Esophagus squamous epithelium (tissue), 5 donors: ENCODE measurements at places on chromosomes 2 and 18. TPM values are rescaled to one million over a fixed set of nuclear protein-coding genes. Genes with fewer than 3 reads are reported as not detected.

GRCh38 chr2:220422676-220423075 is 795.2 kb downstream of the SLC4A3 start:
- no peaks in the 10 kb centered on the region for H3K36me3 ChIP-seq
- no peak overlapping the region for H3K27ac ChIP-seq
- DNase-seq: no peak

Gene IRS1
- total RNA-seq: 16.2 TPM

- no peak overlapping the region for H3K27ac ChIP-seq
- H3K27me3 ChIP-seq: no peaks in the 10 kb centered on the region
- H3K4me1 ChIP-seq: no peaks in the 10 kb centered on the region
- DNase-seq: no peak
Measured at GRCh38 chr2:184579226-184579625, 19.1 kb upstream of the ZNF804A start.

Gene CIB4
- total RNA-seq: not detected

GRCh38 chr2:49288113-49288705 is 133.9 kb upstream of the FSHR start:
- no peaks in the 10 kb centered on the region for H3K36me3 ChIP-seq
- no peak for DNase-seq
- H3K4me3 ChIP-seq: no peak overlapping the region
- no peaks in the 10 kb centered on the region for H3K4me1 ChIP-seq

Gene TTLL4
- total RNA-seq: 12.8 TPM

DNA sequence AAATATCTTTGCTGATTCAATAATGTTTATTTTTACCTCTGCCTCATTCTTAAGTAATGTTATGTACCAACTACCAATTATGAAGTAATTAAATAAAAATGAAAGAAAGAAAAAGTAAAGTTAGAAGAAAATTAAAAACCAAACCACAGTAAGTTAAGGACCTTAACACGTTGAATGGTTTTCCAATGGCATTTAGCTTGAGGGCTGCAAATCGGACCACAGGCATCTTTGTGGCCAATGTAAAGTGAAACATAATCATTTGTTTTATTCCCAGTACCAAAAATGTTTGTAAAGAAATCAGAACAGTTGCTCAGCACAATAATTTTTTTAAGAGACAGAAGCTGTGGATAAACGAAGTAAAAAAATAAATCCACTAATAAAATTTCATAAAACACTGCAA is 1455.5 kb upstream of the ZEB2 start:
- DNase-seq: no peak
- no peak overlapping the region for H3K4me3 ChIP-seq
- no peak overlapping the region for H3K27ac ChIP-seq
- H3K36me3 ChIP-seq: no peaks in the 10 kb centered on the region

GRCh38 chr2:65396348-65397026 is 35.9 kb downstream of the SPRED2 start:
- H3K4me3 ChIP-seq: no peak overlapping the region
- no peaks in the 10 kb centered on the region for H3K36me3 ChIP-seq
- no peak for DNase-seq

Gene CFAP65
- 0.19 TPM for total RNA-seq

DNA sequence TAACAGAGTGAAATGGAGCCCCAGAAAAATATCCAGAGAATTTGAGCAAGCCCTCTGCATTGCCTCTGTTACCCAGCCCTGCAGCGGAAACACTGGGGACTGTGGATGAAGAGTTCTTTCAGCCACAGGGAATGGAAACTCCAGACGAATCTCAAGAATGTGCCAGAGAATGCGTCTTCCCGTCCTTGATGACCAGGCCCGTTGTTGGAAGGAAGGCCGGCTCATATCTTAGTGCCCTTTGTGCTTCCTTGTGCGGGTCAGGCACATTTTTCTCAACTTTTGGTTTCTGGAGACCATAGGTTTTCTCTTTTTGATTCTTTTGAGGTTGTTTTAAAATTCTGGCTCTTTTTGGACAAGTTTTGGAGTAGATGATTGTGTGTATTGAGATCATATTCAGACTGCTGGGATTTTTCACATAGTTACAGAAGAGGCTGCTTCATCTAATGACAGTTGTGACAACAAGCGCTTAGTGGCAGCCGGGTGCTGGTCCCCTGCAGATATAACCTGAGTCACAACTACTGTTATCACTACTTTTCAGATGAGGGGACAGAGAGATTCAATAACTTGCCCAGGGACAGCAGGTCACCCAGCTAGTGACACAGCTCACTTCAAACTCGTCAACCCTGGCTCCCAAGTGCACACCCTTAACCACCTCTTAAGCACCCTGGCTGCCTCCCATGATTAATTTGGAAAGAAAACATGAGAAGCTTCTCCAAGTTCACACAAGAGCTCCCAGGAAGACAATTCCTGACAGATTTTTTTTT is 15.7 kb downstream of the MAL start:
- no peak for DNase-seq
- H3K36me3 ChIP-seq: peaks cover 16% of the 10 kb centered on the region
- no peak overlapping the region for H3K27ac ChIP-seq
- no peak overlapping the region for H3K4me3 ChIP-seq

DNA sequence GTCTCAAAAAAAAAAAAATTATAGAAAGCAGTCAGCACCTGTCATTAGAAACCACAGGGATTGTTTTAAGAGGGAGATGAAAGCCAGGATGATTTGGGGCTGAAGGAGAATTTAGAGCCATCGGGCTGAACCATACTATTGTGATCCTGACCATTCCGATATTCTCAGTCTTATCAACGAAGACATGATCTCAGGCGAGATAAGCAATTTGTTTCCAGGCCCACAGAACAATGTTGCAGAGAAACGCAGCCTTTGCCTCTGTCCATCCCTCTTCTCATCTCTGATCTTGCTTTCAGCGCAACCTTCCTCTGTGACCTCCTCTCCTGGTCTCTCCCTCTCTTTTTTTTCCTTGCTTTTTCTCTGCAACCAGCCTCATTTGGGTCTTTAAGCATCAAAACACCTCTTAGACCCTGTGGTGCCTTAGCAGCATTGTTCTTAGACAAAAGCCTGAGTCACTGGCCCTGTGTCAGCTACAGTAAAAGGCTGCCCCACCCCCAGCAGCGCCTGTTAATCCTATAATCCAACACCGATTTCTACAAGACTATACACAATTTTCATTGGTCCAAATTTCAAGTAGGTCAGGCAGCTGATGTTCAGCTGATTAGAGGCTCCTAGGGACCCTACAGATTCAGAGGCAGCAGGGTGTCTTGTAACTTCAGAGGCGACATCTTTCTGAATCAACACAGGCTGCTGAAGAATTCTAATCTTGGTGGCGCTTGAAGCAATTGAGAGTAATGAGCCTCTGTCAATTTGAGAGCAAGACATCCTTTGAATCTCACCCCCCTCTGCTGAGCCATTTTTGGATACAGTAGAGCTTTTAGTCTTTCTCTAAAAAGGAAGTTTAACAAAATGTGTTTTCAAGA is 206.0 kb downstream of the NCK2 start:
- H3K36me3 ChIP-seq: no peaks in the 10 kb centered on the region
- H3K27me3 ChIP-seq: no peaks in the 10 kb centered on the region
- DNase-seq: no peak
- H3K27ac ChIP-seq: no peak overlapping the region
- peaks cover 7% of the 10 kb centered on the region for H3K4me1 ChIP-seq
- no peak overlapping the region for H3K4me3 ChIP-seq

Gene TANC1
- total RNA-seq: 36.6 TPM

- H3K4me3 ChIP-seq: peak overlapping the region; percentile 71
- peaks cover 97% of the 10 kb centered on the region for H3K27me3 ChIP-seq
- no peaks in the 10 kb centered on the region for H3K36me3 ChIP-seq
- peak overlapping the region; percentile 81 for H3K27ac ChIP-seq
Measured at GRCh38 chr2:60549928-60550177, 3.6 kb downstream of the BCL11A start.

DNA sequence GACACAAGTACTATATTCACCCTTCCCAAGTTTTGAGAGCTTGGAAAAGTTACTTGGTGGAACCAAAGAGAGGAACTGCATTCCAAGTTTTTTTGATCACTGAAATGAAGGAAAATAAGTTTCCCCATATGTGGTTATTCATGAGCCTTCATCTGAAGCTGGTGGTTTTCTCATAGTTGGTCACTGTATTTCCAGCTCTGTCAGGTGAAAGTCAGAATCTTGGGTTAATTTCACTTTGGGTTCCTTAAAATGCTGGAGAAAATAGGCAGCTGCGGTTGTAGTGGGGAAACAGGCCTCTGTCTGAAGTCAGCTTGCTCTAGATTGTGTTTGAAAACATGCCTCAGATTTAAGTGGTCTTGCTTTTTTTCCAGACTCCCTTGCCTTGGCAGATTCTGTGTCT is 200.5 kb downstream of the HRH4 start:
- H3K4me3 ChIP-seq: no peak overlapping the region
- H3K4me1 ChIP-seq: no peaks in the 10 kb centered on the region

GRCh38 chr2:57740891-57741290 is 305.7 kb upstream of the VRK2 start:
- H3K4me1 ChIP-seq: no peaks in the 10 kb centered on the region
- no peak for DNase-seq
- no peaks in the 10 kb centered on the region for H3K36me3 ChIP-seq
- H3K27ac ChIP-seq: no peak overlapping the region

DNA sequence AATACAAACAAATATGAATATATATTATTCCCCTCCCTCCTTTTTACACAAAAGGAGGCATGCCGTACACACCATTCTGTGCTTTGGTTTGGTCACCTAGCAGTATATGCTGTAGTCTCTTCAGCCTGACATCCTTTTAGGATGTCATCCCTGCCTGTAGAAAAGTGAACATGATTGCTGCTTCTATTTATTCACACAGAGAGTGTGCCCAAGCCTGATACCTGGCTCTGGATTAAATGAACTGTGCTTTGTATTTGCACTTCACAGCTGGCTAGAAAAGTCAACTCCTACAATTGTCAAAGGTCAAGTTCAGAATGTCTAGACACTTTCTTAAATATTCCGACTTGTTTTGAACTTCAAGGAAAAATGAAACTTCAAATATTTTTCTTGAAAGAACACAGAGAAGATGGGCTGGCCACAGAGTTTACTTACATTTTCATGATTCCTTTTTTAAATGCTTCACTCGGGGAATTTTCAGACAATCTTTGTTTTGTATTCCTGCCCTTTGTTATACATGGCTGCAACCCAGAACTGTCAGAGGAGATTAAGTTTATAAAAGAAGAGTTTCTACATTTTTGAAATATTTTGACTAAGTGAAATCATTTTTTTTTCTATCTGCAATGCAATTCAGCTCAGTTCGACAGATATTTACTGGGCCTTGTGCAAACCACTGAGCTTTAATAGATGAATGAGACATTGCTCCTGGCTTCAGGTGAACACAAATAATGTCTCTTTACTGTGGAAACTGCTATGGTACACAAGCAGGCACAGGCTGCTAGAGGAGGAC is 33.5 kb downstream of the DAPL1 start:
- H3K27ac ChIP-seq: peak overlapping the region; percentile 36
- DNase-seq: no peak
- H3K27me3 ChIP-seq: no peaks in the 10 kb centered on the region
- no peaks in the 10 kb centered on the region for H3K36me3 ChIP-seq
- H3K4me1 ChIP-seq: peaks cover 10% of the 10 kb centered on the region

- no peak overlapping the region for H3K27ac ChIP-seq
- DNase-seq: no peak
- H3K4me3 ChIP-seq: no peak overlapping the region
- no peaks in the 10 kb centered on the region for H3K4me1 ChIP-seq
- no peaks in the 10 kb centered on the region for H3K27me3 ChIP-seq
- H3K36me3 ChIP-seq: no peaks in the 10 kb centered on the region
Measured at GRCh38 chr2:31711737-31712136, 131.0 kb upstream of the SRD5A2 start.

DNA sequence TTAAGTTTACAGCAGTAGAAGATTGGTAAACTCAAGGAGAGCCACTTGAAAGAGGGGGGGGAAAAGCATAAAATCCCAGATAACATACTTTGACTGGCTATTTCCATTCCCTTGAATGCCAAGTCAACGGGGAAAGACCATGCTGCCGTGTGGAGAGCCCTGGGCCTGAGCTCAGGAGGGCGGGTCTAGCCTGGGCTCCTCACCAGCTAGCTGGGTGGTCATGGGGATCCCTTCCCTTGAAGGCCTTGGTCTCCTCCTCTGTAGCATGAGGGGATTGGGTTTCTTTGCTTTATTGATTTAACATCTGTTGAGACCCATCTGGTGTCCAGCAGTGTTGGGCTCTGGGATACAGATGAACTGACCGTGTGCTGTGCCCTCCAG is 35.0 kb downstream of the TEX51 start:
- DNase-seq: no peak
- no peak overlapping the region for H3K4me3 ChIP-seq
- no peaks in the 10 kb centered on the region for H3K36me3 ChIP-seq
- H3K27ac ChIP-seq: no peak overlapping the region
- H3K27me3 ChIP-seq: peaks cover 11% of the 10 kb centered on the region
- no peaks in the 10 kb centered on the region for H3K4me1 ChIP-seq

Gene TXNDC2
- not detected for total RNA-seq

GRCh38 chr2:24313744-24314632 is 46.3 kb downstream of the ITSN2 start:
- peaks cover 3% of the 10 kb centered on the region for H3K4me1 ChIP-seq
- DNase-seq: no peak
- no peak overlapping the region for H3K27ac ChIP-seq
- peaks cover 35% of the 10 kb centered on the region for H3K36me3 ChIP-seq
- no peak overlapping the region for H3K4me3 ChIP-seq
- no peaks in the 10 kb centered on the region for H3K27me3 ChIP-seq

GRCh38 chr18:46650681-46651080 is 6.3 kb downstream of the LOXHD1 start:
- H3K27me3 ChIP-seq: no peaks in the 10 kb centered on the region
- no peak overlapping the region for H3K27ac ChIP-seq
- H3K36me3 ChIP-seq: no peaks in the 10 kb centered on the region
- H3K4me3 ChIP-seq: no peak overlapping the region
- H3K4me1 ChIP-seq: no peaks in the 10 kb centered on the region
- no peak for DNase-seq

DNA sequence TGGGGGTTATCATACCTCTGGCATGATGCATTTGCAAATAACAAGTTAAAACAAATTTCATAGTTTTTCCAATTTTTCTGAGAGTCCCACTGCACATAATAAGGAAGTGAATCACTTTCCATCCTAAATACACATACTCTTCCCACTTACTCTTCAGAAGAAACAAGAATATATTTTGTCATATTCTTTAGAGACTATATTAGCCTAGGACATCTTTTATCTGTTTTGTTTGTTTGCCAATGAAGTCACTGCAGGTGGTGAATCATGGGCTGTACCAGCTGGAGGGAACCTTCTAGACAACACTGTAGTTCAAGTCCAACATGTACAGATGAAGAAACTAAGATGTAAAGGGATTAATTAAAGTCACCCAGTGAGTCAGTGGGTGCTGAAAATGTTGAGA is 116.8 kb downstream of the XIRP2 start:
- H3K36me3 ChIP-seq: no peaks in the 10 kb centered on the region
- no peak overlapping the region for H3K27ac ChIP-seq
- no peaks in the 10 kb centered on the region for H3K4me1 ChIP-seq
- no peak for DNase-seq
- no peak overlapping the region for H3K4me3 ChIP-seq

- H3K27ac ChIP-seq: no peak overlapping the region
- H3K27me3 ChIP-seq: no peaks in the 10 kb centered on the region
Measured at GRCh38 chr2:2265747-2266279, 65.3 kb downstream of the MYT1L start.
